Left renal pelvis (tissue), 4 donors: ENCODE measurements at places on chromosomes 3 and 15.

- no peak for DNase-seq
These were observed 8.8 kb downstream of the TBC1D23 start for GRCh38 chr3:100269410-100270214.

DNA sequence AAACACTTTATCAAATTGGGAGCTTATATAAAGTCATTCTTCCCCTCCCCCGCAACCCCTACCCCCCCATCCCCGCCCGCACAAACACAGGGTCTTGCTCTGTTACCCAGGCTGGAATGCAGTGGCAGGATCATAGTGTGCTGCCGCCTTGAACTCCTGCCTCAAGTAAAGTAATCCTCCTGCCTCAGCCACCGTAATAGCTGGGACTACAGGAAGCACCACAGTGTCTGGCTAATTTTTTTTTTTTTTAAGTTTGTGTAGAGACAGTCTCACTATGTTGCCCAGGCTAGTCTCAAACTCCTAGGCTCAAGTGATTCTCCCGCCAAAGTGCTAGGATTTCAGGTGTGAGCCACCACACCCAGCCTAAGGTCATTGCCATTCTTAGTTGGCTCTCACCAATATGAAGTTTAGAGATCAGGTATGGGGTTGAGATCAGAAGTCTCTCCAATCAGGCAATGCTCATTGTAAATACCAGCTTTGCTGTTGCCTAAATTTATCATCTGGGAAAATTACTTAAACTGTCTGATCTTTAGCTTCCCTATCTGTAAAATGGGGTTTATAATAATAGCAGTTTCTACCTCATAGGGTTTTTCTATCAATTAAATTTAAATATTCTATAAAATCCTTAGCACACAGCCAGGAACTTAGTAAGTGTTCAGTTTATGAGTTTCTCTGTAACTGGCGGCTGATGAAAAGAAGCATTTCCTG, 60.3 kb downstream of the TGFBR2 start:
- DNase-seq, result no peak

- peak; percentile 57 for DNase-seq
These were observed 101.5 kb downstream of the FBLN2 start for GRCh38 chr3:13650210-13651056.

DNA sequence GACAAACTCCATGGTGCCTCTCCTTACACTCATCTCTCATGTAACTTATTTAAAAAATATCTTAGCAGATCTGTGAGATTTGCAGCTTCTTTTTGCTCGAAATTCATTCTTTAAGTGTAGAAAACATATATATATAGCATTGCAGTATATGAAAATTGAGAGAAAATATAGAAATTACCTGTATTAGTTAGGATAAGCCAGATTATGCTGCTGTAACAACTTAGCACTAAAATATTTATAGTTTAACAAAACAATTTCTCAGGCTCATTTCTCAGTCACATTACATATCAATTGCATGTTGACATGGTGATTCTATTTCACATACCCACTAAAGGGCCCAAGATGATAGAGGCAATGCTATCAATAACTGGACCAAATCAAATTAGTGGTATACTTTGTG, 54.7 kb downstream of the NR2F2 start:
- DNase-seq, result no peak

- no peak for DNase-seq
These were observed 129.4 kb downstream of the FGF12 start for GRCh38 chr3:192597913-192598312.

DNA sequence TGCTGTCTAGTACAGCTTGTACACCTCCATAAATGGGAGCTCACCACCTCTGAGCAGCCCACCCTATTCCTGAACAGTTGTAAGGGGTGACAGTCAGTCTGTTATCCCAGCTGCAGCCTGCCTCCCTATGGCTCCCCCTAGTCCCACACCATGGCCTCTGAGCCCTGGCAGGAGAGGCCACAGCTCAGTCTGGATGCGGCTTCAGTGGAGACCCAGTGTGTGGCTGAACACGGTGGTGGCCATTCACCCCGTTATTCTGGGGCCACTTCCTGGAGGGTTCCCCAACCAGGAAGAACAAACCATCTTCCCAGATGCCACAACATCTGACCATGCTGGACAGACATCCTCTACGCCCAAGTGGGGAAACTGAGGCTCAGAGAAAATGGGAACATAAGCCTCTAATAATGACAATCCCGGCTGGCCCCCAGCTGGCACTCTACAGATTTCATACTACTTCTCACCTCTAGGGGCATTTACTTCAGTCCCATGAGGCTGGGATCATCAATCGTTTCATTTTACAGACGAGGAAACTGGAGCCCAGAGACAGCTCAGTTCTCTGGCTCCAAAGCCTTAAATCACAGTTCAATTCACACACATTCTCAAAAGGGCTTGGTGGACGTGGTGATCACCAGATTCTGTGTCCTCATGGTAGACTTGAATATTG, 9.2 kb upstream of the GRIP2 start:
- no peak for DNase-seq

- no peak for DNase-seq
These were observed 49.0 kb downstream of the CCDC54 start for GRCh38 chr3:107426223-107426622.
